Fibroblast of skin of scalp (primary cell): ENCODE measurements at places on chromosomes 4 and X.
A peak's percentile ranks its signal among the peaks of the same experiment; 100 is the strongest.

DNA sequence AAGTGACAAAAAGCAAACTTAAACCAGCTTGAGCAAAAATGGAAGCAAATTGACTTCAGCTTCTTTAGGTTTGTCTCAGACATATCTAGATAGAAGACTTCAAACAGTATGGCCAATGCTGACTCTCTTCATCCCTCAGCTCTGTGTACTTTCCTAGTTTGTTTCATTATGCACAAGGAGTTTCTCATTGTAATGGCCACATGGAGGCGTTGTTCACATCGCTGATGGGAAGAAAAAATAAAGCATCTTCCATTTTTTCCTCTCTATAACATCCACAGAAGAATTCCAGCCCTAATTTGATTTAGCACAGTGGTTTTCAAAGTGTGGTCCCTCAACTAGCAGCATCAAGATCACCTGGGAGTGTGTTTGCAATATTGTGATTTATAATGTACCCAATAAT, 397.5 kb upstream of the PRKX start:
- DNase-seq: no peak

DNA sequence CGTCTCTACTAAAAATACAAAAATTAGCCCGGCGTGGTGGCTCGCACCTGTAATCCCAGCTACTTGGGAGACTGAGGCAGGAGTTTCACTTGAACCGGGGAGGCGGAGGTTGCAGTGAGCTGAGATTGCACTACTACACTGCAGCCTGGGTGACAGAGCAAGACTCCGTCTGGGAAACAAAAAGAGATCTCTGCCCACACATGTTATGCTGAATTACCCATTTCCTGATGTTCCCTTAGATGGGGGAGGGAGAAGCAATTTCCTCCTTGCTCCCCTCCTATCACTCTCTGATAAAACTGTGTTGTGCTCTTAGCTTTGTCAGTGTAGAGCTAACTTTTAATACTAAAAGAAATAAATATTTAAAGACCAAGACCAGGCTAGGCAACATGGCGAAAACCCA, 102.5 kb downstream of the LARP7 start:
- no peak for DNase-seq

DNA sequence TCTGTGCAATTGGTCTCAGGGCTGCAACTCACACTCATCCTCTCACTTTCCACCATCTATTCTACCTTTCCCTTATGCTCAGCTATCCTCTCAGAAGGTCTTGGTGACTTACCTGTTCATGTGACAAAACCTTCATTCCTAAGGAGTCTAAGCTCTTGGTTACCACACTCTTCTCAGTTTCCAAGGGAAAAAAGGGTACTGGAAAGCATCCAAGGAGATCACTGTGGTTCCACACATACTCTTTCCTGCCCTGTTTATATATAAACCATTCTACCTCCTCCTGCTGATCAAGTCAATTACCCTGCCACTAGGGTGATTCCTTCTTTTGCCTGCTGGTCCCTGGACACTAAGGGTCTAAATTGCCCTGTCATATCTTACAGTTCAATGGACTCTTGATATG, 57.2 kb upstream of the MAML3 start:
- DNase-seq: no peak

- DNase-seq: no peak
Observed at GRCh38 chr4:64360664-64361398, 48.4 kb downstream of the TECRL start.

DNA sequence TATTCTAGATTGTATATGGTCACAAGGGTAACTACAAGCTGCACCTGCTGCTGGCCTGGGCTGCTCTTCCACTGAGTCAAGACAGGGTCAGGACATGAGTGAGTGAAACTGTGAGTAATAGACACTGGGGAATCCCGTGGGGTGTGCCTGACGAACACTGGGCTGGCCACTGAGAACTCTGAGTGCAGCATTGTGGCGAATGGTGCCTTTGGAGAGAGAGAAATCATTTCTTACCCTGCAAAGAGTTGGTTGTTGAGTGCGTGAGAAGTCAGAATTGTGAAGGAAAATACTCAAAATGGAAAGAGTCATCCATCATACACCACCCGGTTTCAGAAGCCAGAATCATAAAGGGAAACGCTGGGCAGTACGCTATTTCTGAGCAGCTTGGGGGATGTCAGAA, 43.1 kb upstream of the LSM6 start:
- DNase-seq: no peak

- DNase-seq: peak; percentile 63
Observed at GRCh38 chrX:123077631-123078030, 106.4 kb upstream of the GRIA3 start.

DNA sequence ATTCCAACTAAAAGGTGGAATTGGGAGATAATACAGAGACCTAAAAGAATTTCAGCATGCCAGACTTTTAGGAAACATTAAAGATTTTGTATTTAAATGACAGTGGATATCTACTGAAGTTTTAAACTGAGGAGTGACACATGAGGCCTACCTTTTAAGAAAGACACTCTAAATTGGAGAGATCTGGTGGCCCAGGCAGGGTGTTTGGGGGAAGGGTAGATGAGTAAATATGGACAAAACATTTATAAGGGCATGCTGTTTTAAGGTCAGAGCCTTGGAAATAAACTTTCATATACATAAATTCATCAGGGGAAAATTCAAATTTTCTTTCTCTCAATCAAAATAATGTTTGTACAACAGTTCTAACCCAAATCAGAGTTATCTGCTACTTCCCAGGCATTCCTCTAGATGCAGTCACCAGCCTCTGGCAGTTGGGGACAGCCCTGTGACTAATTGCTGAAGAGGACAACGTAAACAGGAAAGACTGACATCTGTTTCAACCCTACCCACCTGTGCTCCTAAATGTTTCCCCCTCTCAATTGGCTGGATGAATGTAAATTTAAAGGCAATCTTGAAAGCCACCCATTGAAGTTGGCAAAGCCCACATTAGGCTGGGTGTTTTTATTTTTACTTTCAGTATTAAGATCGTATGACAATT, 1646.9 kb upstream of the ADGRL3 start:
- peak; percentile 35 for DNase-seq

DNA sequence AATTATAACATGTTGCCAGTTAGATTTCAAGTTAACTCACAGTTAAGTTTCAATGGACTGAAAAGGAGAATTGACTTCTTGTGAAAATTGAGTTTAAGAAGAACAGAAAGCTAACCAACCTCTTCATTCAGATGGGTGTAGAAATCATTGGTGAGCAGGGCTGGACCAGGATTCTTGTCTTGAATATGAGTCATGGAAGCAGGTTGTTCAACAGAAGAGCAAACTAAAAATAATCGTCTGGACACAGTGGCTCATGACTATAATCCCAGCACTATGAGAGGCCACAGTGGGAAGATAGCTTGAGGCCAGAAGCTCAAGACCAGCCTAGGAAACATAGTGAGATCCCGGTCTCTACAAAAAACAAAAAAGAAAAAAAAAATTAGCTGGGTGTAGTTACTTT, 98.2 kb downstream of the ARSJ start:
- DNase-seq: no peak

GRCh38 chrX:12970691-12971202, 4.2 kb upstream of the TMSB4X start:
- DNase-seq: peak; percentile 68

GRCh38 chr4:186932196-186932595, 208.5 kb upstream of the FAT1 start:
- no peak for DNase-seq

GRCh38 chrX:105653891-105654290, 168.4 kb upstream of the NRK start:
- DNase-seq: no peak

- DNase-seq: no peak
Observed at GRCh38 chr4:134078230-134078914, 123.2 kb downstream of the PABPC4L start.

DNA sequence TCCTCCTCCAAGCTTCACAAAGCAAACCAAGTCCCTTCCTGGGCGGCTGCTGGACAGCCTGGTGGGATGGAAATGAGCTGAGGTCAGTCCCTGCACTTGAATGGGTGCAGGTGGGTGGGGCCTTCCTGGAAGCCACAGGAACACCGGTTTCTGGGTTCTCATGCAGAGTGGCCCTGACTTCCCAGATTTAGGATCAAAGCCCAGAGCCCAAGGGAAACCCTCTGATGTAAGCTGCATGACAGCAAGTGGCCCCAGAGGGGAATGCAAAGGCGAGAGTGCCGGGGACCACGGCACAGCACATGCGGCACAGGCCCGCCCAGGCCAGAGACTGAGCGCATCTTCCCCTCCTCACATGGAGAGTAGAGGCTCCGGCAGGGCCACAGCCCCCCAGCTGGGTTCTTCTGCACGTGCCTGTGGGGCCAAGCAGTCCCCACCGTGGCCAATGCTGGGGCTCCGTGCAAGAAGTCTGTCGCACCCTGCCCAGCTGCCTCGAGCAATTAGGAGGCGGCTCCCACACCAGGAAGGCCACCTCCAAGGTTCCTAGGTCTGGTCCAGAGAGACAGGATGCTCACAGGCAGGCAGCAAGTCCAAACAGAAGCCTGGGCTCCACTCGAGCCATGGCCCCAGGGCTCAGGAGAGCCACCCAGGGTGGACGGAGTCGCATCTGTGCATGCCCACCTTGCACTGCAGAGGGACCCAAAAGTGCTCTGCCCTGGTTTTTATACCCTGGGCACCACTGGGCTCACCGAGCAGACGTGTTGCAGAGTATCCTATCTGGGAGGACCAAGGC, 83.0 kb downstream of the HTRA3 start:
- DNase-seq: no peak

GRCh38 chr4:123393721-123394120, 2.9 kb upstream of the SPRY1 start:
- no peak for DNase-seq

GRCh38 chr4:184536065-184536880, 61.9 kb upstream of the IRF2 start:
- DNase-seq: no peak

- no peak for DNase-seq
Observed at GRCh38 chr4:38647101-38647819, 16.7 kb upstream of the KLF3 start.

GRCh38 chrX:54182864-54183613, at the start of gene FAM120C:
TSS of gene FAM120C (minus strand) at chrX:54183254. CDS start at chrX:54183198, 56 bp downstream.
- peak; percentile 83 for DNase-seq

GRCh38 chr4:48752246-48752645, 27.8 kb downstream of the FRYL start:
- no peak for DNase-seq
